ENCODE measurements at places on chromosomes 1 and 21. TPM values are rescaled to one million over a fixed set of nuclear protein-coding genes. Genes with fewer than 3 reads are reported as not detected.

DRAXIN gene
- 0.10 TPM for total RNA-seq

ETV3L gene
- not detected for total RNA-seq

AMY1C gene
- not detected for total RNA-seq

SH3BGRL3 gene
- total RNA-seq: 749 TPM

PTGFR gene
- not detected for total RNA-seq

KRTAP20-1 gene
- total RNA-seq: not detected

NPHS2 gene
- not detected for total RNA-seq

SYDE2 gene
- total RNA-seq: 0.39 TPM

CFAP141 gene
- total RNA-seq: not detected

CASZ1 gene
- total RNA-seq: 9.5 TPM

ZC3H12A gene
- 58.3 TPM for total RNA-seq

SLAMF9 gene
- not detected for total RNA-seq

THEM5 gene
- total RNA-seq: not detected

GORAB gene
- total RNA-seq: 16.1 TPM

GFI1 gene
- total RNA-seq: 92.4 TPM

PADI2 gene
- not detected for total RNA-seq

AGT gene
- total RNA-seq: not detected

MYOM3 gene
- not detected for total RNA-seq

HES3 gene
- not detected for total RNA-seq

HSD3B2 gene
- not detected for total RNA-seq

IGSF3 gene
- 0.83 TPM for total RNA-seq

TCEA3 gene
- total RNA-seq: 5.5 TPM

ASAP3 gene
- total RNA-seq: 0.22 TPM

SPOCD1 gene
- total RNA-seq: not detected

LAD1 gene
- not detected for total RNA-seq

MAEL gene
- not detected for total RNA-seq

OR6N1 gene
- total RNA-seq: not detected

RGS13 gene
- total RNA-seq: not detected

KCNT2 gene
- total RNA-seq: not detected

TMCO1 gene
- total RNA-seq: 116 TPM

F11R gene
- total RNA-seq: 19.7 TPM

NBPF20 gene
- total RNA-seq: 1.5 TPM

AMY2A gene
- total RNA-seq: not detected

PDC gene
- total RNA-seq: not detected

EPHA2 gene
- not detected for total RNA-seq

ASCL5 gene
- total RNA-seq: not detected
